ENCODE measurements at places on chromosomes 1 and 21. TPM values are rescaled to one million over a fixed set of nuclear protein-coding genes. Genes with fewer than 3 reads are reported as not detected.

Gene KIF1B
- 70.9 TPM for total RNA-seq

Gene OSBPL9
- total RNA-seq: 68.7 TPM

DNA sequence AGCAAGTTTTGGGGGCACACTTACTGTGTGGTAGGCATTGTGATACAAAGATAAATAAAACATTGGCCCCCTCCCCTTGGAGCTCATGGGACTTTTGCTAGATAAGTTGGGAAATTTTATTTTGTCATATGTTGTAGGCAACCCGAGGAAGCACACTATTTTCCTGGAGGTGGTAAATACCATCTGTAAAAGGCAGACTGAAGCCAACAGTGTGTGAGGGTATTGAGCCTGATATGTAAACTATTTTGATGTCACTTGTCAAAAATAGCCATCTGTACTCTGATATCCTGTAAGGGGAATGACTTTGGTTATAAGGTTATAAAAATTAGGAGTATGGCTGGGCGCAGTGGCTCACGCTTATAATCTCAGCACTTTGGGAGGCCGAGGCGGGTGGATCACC lies 30.6 kb downstream of the VANGL2 start:
- DNase-seq: no peak
- H3K4me3 ChIP-seq: no peak overlapping the region
- no peak overlapping the region for H3K27ac ChIP-seq

GRCh38 chr1:150808121-150808520 lies at the start of gene CTSK:
Gene CTSK (minus strand): TSS chr1:150808260. CDS start chr1:150806805, 1,455 bp downstream.
- peaks cover 47% of the 10 kb centered on the region for H3K36me3 ChIP-seq
- DNase-seq: no peak
- H3K4me1 ChIP-seq: no peaks in the 10 kb centered on the region
- peak within 1 kb of the TSS; percentile 36 for H3K27ac ChIP-seq
- peak within 1 kb of the TSS; percentile 16 for H3K4me3 ChIP-seq

GRCh38 chr1:15788624-15789301 lies 18.7 kb downstream of the UQCRHL start:
- DNase-seq: no peak
- H3K4me3 ChIP-seq: no peak overlapping the region
- H3K36me3 ChIP-seq: no peaks in the 10 kb centered on the region
- no peaks in the 10 kb centered on the region for H3K27me3 ChIP-seq

DNA sequence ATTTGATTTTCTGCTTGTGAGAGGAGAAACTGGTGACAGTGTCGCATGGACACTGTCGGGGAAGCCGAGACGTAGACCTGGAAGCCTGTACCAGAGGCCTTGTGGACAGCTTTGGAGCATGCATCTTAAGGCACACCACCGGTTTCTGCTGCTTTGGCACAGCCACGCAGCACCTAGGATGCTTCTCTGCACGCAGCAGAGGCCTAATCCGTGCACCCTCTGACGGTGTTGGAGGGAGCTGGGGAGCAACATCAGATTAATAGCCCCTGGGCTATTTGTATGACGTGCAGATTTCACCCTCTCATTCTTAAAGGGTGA lies 30.3 kb downstream of the TEX35 start:
- no peak for DNase-seq
- peak overlapping the region; percentile 67 for H3K4me3 ChIP-seq
- peak overlapping the region; percentile 83 for H3K27ac ChIP-seq
- no peaks in the 10 kb centered on the region for H3K36me3 ChIP-seq

GRCh38 chr1:14367451-14367850 lies 231.0 kb upstream of the KAZN start:
- DNase-seq: no peak
- no peak overlapping the region for H3K4me3 ChIP-seq
- no peaks in the 10 kb centered on the region for H3K36me3 ChIP-seq
- H3K4me1 ChIP-seq: peaks cover 8% of the 10 kb centered on the region

- DNase-seq: no peak
- peaks cover 3% of the 10 kb centered on the region for H3K27me3 ChIP-seq
- no peak overlapping the region for H3K4me3 ChIP-seq
- H3K4me1 ChIP-seq: no peaks in the 10 kb centered on the region
These were observed 79.1 kb downstream of the CACNA1E start for GRCh38 chr1:181562395-181562794.

DNA sequence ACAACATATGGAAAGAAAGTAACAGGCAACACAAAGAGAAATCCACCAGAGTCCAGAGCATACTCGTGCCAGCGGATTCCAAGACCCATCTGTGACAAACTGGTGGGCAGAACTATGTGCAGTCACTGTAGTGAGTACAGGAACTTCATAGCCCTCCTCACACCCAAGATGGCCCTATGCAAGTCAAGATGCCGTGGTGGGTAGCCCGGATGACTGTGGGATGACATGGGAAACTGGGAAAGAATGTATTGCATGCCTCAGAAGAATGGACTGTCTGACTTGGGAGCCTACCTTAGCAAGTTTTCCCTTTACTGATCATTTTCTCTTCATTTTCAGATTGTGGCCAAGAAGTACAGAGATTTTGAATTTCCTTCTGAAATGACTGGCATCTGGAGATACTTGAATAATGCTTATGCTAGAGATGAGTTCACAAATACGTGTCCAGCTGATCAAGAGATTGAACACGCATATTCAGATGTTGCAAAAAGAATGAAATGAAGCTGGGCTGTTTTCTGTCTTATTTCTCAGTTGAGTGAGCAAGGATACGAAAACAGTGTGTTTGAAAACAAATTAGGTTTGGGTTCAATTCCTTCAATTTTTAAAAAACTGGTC lies 47.3 kb downstream of the CLIC6 start:
- no peak overlapping the region for H3K27ac ChIP-seq
- DNase-seq: no peak
- no peaks in the 10 kb centered on the region for H3K4me1 ChIP-seq
- H3K27me3 ChIP-seq: no peaks in the 10 kb centered on the region
- H3K36me3 ChIP-seq: no peaks in the 10 kb centered on the region

DNA sequence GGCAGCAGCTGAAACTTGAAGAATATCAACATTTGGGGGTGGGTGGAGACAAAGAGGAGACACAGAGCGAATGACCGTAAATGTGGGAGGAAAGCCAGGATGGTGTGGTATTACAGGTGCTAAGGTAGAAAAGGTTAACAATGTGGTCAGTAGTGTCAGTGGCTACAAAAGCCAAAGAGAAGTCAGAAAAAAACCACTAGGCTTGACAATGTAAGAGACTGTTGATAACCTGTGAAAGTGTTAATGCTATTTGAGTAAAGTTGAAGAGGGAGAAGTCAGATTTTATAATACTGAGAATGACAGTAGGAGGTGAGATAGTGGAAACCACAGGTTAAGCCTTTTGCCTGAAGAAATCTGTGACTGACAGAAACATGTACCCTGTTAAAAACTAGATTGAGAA lies 120.8 kb downstream of the CLEC20A start:
- no peaks in the 10 kb centered on the region for H3K36me3 ChIP-seq
- no peak overlapping the region for H3K4me3 ChIP-seq
- H3K27ac ChIP-seq: no peak overlapping the region
- peaks cover 13% of the 10 kb centered on the region for H3K4me1 ChIP-seq

Gene MMP23B
- 49.1 TPM for total RNA-seq

GRCh38 chr21:22450507-22450906 lies 1452.3 kb downstream of the NCAM2 start:
- no peak overlapping the region for H3K4me3 ChIP-seq
- H3K27ac ChIP-seq: no peak overlapping the region
- H3K36me3 ChIP-seq: no peaks in the 10 kb centered on the region
- DNase-seq: no peak
- no peaks in the 10 kb centered on the region for H3K4me1 ChIP-seq

DNA sequence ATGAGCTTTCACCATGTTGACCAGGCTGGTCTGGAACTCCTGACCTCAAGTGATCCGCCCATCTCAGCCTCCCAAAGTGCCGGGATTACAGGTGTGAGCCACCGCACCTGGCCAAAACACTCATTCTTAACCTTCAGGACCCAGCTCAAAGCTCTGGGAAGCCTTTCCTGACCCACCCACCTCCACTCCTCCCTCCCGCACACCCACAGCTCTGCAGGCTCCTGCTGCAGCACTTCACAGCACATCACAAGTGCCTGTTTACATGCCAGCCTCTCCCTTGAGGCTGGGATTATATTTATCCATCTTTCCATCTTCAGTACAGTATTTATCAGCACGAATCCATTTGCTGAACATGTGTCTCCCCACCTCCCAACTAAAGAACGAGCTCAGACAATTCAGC lies 14.9 kb downstream of the SLC9A1 start:
- no peaks in the 10 kb centered on the region for H3K27me3 ChIP-seq
- no peak overlapping the region for H3K4me3 ChIP-seq
- no peak for DNase-seq
- peaks cover 31% of the 10 kb centered on the region for H3K4me1 ChIP-seq
- H3K36me3 ChIP-seq: no peaks in the 10 kb centered on the region

DNA sequence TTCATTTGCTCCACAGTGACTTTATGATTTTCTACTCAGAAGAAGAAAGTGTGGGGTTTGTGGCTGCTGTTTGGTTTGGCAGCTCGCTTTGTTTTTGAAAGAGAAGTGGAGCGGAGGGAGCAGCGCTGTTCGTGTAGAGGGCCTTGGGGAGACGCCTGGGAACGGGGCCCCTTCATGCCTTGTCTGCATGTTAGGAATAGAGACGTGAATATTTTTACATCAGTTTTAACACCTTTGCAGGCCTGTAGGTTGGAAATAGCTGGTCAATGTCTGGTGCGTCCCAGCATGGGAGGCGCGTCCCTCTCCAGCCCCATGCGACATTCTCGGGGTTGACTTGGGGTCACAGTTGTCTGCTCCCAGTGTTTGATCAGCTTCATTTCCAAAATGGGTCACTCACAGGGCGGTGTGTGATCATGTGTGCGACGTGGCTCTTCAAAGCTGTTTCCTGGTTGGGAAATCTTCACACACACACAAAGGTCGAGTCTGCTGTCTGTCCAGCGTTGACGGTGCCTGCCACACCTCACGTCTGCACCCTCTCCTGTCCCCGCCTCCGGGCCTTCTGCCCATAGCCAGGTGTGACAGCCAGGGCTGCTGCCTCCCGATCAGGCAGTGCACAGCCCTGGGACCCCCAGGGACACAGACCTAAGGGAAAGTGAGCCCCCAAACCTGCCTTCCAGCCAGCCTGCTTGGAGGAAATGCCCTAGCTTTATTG lies 149.2 kb downstream of the PSMG1 start:
- H3K4me1 ChIP-seq: peaks cover 18% of the 10 kb centered on the region
- peak overlapping the region; percentile 41 for H3K27ac ChIP-seq
- H3K4me3 ChIP-seq: no peak overlapping the region

- DNase-seq: no peak
- H3K27me3 ChIP-seq: no peaks in the 10 kb centered on the region
- H3K36me3 ChIP-seq: no peaks in the 10 kb centered on the region
- H3K27ac ChIP-seq: no peak overlapping the region
- H3K4me1 ChIP-seq: peaks cover 7% of the 10 kb centered on the region
These were observed 10.7 kb upstream of the CSRP1 start for GRCh38 chr1:201517631-201518030.

DNA sequence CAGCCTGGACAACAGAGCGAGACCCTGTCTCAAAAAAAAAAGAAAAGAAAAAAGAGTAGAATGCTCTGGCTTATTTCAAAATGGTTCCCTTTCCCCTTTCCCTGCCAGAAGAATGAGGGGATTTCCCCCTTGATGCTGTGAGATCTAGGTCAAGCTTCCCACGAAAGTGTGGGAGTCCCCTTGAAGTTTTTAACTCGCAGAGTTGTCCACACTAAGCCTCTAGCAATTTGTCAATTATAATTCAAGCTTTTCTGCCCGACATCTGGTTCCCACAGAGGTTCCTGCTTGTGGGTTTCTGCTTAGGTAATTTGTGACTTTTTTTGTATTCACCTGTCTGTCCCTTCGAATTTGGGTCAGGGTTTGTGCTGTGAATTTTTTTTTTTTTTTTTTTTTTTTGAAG lies 62.8 kb downstream of the ZFYVE9 start:
- H3K36me3 ChIP-seq: no peaks in the 10 kb centered on the region
- no peaks in the 10 kb centered on the region for H3K27me3 ChIP-seq
- no peak for DNase-seq
- no peak overlapping the region for H3K4me3 ChIP-seq
- no peaks in the 10 kb centered on the region for H3K4me1 ChIP-seq

GRCh38 chr1:8164670-8165069 lies 138.6 kb upstream of the ERRFI1 start:
- no peak for DNase-seq
- H3K27me3 ChIP-seq: no peaks in the 10 kb centered on the region
- H3K4me3 ChIP-seq: no peak overlapping the region
- peaks cover 8% of the 10 kb centered on the region for H3K4me1 ChIP-seq

GRCh38 chr1:40422630-40423263 lies 27.5 kb upstream of the ZFP69B start:
- DNase-seq: no peak
- H3K36me3 ChIP-seq: peaks cover 22% of the 10 kb centered on the region
- H3K27ac ChIP-seq: no peak overlapping the region
- no peaks in the 10 kb centered on the region for H3K4me1 ChIP-seq
- no peaks in the 10 kb centered on the region for H3K27me3 ChIP-seq

- no peak overlapping the region for H3K27ac ChIP-seq
- no peak overlapping the region for H3K4me3 ChIP-seq
- H3K27me3 ChIP-seq: no peaks in the 10 kb centered on the region
- DNase-seq: no peak
These were observed 856.6 kb downstream of the PLA2G4A start for GRCh38 chr1:187685333-187685732.

DNA sequence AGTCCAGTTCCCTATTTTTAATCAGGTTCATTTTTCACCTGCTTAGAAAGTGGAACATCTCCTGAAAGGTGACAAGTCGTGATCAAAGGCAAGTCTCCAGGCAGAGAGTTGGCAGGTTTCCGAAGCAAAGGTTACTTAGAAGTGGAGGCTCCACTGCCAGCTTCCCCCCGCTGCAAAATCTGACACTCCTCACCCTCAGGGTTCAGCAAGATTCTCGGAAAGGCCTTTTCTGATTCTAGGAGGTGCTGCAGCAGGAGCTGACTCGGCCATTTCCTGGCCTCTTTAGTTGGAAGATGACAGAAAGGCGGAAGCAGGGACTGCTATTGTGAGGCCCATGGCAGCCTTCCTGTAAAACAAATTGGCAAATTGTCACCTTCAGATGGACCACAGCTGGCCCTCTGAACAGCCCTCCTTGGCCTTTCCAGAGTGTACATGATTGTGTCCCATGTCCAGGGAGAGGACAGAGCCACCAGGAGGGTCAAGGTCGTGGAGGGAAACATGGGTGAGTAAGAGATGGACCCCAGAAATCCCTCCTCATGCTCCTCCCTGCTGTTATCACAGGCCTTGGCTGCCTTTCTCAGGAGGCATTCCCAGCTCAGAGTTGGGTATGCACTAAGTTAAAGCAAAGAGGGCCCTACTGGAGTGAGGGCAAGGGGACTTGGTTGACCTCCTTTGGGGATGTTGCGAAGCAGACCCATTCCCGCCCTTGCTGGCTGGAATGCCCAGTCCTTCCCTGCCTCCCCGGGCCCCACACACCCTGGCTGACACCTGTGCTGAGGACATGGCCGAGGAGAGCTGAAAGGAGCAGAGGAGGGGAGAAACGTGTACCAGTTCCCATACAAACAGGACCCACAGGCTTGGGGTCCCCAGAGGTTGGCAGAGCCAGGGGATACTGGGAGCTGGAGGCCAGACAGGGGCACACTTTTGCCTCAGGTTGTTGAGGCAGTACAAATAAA lies 115.5 kb upstream of the IRF2BP2 start:
- H3K27ac ChIP-seq: peak overlapping the region; percentile 99
- no peaks in the 10 kb centered on the region for H3K36me3 ChIP-seq
- no peaks in the 10 kb centered on the region for H3K27me3 ChIP-seq
- peak; percentile 63 for DNase-seq

Measured in heart left ventricle (tissue), 16 donors.